Heart left ventricle (tissue), 16 donors: ENCODE measurements at places on chromosomes 13 and 19. TPM values are rescaled to one million over a fixed set of nuclear protein-coding genes. Genes with fewer than 3 reads are reported as not detected.
A peak's percentile ranks its signal among the peaks of the same experiment; 100 is the strongest.

Gene CLDND2
- 0.70 TPM for total RNA-seq

DNA sequence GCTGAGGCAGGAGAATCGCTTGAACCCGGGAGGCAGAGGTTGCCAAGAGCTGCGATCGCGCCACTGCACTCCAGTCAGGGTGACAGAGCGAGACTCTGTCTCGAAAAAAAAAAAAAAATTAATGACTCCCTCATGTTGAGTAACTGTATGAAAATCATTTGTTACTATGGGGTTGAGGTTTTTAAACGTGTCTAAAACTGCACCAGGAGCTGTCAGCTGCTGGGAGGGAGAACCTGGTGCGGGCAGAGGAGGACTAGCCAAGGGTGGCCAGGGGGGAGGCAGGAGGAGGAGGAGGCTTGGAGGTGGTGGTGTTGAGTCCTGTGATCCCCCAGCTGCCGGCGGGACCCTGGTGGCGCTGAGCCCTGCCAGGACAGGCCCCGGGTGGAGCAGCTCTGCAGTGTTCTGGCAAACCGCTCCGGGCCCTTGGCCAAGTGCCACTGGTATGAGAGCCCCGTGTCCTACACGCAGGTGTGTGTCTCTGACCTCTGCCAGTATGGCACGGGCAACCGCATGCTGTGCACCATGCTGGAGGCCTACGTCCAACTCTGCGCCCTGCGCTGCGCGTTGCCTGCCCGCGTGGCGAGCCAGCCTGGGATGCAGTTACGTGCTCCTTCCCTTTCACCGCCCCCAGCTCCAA lies 17.1 kb upstream of the FXYD3 start:
- DNase-seq: peak; percentile 44
- H3K36me3 ChIP-seq: no peaks in the 10 kb centered on the region
- H3K4me1 ChIP-seq: no peaks in the 10 kb centered on the region
- no peaks in the 10 kb centered on the region for H3K27me3 ChIP-seq

Gene CARM1
- total RNA-seq: 24.8 TPM

GRCh38 chr19:17209126-17210036 lies 5.8 kb upstream of the USE1 start:
- H3K4me3 ChIP-seq: no peak overlapping the region
- no peaks in the 10 kb centered on the region for H3K27me3 ChIP-seq
- H3K36me3 ChIP-seq: peaks cover 71% of the 10 kb centered on the region

- H3K4me3 ChIP-seq: no peak overlapping the region
- no peak for DNase-seq
- no peak overlapping the region for H3K27ac ChIP-seq
- no peaks in the 10 kb centered on the region for H3K27me3 ChIP-seq
- peaks cover 83% of the 10 kb centered on the region for H3K4me1 ChIP-seq
Measured at GRCh38 chr13:46165485-46166223, 16.3 kb downstream of the LCP1 start.

Gene SIGLEC11
- total RNA-seq: 0.46 TPM

DNA sequence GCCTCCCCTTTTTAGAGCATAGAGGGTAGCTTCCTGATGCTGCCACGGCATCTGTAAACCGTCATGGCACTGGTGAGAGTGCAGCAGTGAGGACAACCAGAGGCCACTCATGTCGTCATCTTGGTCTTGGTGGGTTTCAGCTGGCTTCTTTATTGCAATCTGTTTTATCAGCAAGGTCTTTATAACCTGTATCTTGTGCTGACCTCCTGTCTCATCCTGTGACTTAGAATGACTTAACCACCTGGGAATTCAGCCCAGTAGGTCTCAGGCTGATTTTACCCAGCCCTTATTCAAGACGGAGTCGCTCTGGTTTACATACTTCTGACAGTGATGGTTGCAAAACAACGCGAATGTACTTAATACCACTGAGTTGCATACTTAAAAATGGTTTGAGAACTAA lies 14.4 kb upstream of the FBN3 start:
- DNase-seq: no peak
- H3K36me3 ChIP-seq: no peaks in the 10 kb centered on the region
- H3K27ac ChIP-seq: no peak overlapping the region
- no peaks in the 10 kb centered on the region for H3K27me3 ChIP-seq
- H3K4me3 ChIP-seq: no peak overlapping the region

DNA sequence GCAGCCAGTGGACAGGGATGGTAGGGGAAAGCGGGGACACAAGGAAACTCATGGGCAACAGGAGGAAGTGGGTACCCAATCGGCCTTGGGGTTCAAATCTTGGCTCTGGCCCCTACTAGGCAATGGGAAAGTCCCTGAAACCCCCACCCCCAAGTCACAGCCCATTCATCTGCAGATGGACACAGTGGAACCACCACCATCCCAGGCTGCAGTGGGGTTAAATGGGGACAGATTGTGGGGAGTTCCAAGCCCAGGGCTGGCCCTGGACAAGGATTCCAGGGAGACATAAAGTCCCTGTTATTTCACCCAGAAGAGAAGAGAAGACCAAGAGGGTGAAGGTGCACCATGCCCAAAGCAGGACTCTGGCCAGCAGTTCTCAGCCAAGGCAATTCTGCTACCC lies 48.5 kb downstream of the CPAMD8 start:
- no peak for DNase-seq
- no peaks in the 10 kb centered on the region for H3K27me3 ChIP-seq
- H3K4me1 ChIP-seq: no peaks in the 10 kb centered on the region
- H3K4me3 ChIP-seq: no peak overlapping the region

Gene ZNF723
- total RNA-seq: not detected
